ENCODE measurements at places on chromosomes 1 and 21. TPM values are rescaled to one million over a fixed set of nuclear protein-coding genes. Genes with fewer than 3 reads are reported as not detected.

The RPTN gene
- total RNA-seq = not detected

The MAPKAPK2 gene
- 86.9 TPM for total RNA-seq

The AADACL4 gene
- total RNA-seq = not detected

The KRTAP22-2 gene
- not detected for total RNA-seq

The FLG2 gene
- total RNA-seq = not detected

The PCP4L1 gene
- total RNA-seq = 0.13 TPM

The CLCA1 gene
- not detected for total RNA-seq

The RORC gene
- 1.3 TPM for total RNA-seq

The CITED4 gene
- 1.0 TPM for total RNA-seq

The OR2L3 gene
- not detected for total RNA-seq

The SIK1 gene
- total RNA-seq = 8.8 TPM

Data from activated CD8-positive, alpha-beta memory T cell treated with anti-CD3 and anti-CD28 coated beads for 36 hours (primary cell).